ENCODE measurements at places on chromosomes 1 and 21. TPM values are rescaled to one million over a fixed set of nuclear protein-coding genes. Genes with fewer than 3 reads are reported as not detected.
A peak's percentile ranks its signal among the peaks of the same experiment; 100 is the strongest.

- DNase-seq, result no peak
These were observed 9.7 kb downstream of the PLPP3 start for GRCh38 chr1:56569661-56570060.

DNA sequence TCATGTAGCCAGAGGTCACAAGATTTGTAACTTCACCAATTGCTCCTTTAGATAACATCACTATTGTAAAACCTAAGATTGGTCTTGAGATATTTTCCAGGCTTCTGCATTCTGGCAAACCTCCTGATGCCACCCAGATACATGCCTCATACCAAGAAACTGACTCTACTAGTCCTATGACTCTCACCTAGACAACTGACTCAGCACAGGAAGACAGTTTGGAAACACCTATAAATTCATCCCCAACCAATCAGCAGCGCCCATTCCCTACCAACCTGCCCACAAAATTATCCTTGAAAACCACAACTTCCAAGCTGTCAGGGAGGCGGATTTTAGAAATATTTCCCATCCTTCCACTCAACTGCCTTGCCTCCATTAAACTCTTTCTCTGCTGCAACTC lies 2.6 kb downstream of the NME7 start:
- DNase-seq, result no peak

DNA sequence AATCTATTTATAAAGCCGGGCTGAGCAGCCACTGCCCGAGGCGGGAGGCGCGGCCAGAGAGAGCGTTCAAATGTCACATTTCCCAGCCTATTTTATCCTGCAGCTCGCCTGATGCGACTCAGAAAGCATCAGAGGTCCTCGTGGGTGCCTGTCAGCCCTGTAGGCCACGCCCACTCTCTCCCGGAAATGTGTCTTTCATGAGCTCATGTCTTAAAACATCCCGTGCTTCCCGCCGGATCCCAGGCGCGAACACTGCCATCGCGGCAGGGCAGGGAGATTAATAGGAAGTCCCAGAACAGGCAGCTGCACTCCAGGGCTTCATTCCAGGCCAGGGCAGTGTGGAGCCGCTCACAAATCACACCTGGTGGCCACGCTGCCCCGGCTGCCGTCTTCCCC lies 117.5 kb downstream of the PRDM16 start:
- DNase-seq, result peak; percentile 6

GRCh38 chr1:5768014-5768413 lies 224.2 kb downstream of the NPHP4 start:
- DNase-seq, result no peak

DNA sequence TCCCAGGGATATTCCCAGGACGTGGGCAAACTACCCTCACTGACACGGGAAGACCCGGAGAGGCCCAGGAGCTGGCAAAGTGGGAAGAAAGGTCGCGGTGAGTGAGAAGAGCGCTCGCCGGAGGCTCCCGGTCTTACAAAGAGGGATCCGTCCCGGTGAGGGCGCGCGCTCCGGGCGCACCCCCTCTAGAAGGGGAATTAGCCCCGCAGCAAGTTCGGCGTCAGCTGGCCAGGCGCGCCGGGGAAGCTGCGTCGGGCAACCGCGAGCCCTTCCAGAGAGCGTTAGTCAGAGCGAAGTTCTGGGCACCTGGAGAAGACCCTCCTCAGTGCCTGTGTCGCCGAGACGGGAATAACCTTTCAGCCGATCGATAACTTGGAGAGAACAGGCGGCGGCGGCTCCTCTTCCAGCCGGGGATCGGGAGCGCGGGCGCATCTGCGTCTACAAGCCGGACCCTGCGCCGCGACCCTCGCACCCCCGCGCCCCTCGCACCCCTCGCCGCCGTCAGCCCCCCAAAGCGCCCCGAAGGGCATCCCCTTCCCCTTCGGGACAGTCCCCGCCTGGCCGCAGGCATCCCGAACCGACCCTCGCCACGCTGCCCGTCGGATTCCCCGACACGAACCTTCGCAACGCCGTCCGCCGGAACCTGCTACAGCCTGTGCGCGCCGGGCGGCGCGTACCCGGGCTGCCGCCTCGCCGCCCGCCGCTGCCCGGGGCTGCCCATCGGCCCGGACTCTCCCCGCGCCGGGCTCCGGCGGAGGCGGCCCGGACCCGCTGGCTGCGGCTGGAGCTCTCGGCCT lies 485 bp downstream of the SIPA1L2 start:
- DNase-seq, result no peak

DNA sequence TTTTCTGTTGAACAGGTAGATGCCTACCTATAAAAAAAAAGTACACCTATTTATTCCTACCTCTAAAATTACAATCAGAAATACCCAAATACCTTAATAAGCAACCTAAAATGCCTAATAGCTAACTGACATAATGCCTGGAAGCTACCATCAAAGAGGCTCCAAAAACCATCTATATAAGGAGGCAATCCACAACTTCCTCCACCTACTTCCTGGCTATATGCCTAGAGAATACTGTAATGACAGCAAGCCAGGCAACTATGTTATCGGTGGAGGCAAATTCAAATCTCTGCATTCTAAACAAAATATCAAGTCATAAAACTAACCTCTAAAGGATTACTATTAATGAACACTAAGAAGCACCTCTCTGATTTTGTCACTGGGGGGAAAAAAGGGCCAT lies 10.1 kb downstream of the ZNF644 start:
- DNase-seq, result peak; percentile 68

MYBPH gene
- total RNA-seq, result not detected

DIPK1A gene
- 7.5 TPM for total RNA-seq

DNA sequence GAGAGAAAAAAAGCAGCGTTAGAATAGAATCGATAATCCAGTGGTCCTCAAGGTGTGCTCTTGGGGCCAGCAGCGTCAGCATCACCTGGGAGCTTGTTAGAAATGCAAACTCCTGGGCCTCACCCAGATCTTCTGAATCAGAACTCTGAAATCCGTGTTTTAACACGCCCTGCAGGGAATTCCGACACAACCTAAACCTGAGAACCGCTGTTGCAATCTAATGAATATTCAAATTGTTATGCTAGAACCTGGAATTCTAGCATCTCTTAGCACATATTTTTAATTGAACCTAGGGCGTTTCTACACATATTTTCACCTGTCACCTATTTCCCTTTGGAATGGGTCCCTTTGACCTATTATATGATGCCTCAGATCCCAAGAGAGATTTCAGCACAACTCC lies 175.7 kb downstream of the PSMG1 start:
- DNase-seq, result no peak

- no peak for DNase-seq
These were observed 171.7 kb downstream of the KCNJ6 start for GRCh38 chr21:37744551-37744950.

OR2G6 gene
- not detected for total RNA-seq

RNU1-3 gene
- under 0.01 TPM for total RNA-seq

DNA sequence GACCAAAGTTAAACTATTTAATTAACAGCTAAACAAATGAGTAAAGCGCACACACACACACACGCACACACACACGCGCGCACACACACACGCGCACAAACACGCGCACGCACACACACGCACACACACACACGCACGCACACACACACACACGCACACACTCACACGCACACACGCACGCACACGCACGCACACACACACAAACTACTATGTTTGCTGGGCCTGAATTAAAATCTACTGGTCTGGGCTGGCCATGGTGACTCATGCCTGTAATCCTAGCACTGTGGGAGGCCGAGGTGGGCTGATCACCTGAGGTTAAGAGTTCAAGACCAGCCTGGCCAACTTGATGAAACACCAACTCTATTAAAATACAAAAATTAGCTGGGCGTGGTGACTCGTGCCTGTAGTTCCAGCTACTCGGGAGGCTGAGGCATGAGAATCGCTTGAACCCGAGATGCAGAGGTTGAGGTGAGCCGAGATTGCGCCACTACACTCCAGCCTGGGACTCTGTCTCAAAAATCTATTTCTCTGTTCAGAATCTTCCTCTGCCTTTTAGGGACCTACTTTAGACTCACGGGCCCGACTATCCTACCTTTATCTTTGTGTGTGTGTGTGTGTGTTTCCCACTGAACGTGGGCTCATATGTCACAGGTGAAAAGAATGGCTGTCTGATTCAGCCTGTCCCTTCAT lies 37.5 kb upstream of the DNAJC11 start:
- no peak for DNase-seq

DNA sequence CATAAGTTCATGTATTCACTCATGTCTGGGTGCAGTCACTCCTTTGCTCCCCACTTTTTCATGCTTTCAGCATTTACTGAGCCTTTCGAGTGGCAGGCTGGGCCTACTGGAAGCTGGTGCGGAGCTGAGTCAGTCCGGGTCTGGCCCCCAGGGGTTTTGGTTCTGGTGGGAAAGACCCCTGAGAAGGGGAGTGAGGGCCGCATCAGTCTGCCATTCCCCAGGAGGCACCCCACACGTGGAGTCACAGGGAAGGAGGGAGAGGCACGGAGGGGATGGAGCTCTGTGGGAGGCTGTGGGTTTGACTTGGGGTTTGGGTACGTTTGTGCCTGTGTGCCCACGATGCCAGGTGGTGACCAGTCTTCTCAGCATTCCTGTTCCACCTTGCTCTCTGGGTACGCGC lies 87.9 kb downstream of the PTPRU start:
- no peak for DNase-seq

DNA sequence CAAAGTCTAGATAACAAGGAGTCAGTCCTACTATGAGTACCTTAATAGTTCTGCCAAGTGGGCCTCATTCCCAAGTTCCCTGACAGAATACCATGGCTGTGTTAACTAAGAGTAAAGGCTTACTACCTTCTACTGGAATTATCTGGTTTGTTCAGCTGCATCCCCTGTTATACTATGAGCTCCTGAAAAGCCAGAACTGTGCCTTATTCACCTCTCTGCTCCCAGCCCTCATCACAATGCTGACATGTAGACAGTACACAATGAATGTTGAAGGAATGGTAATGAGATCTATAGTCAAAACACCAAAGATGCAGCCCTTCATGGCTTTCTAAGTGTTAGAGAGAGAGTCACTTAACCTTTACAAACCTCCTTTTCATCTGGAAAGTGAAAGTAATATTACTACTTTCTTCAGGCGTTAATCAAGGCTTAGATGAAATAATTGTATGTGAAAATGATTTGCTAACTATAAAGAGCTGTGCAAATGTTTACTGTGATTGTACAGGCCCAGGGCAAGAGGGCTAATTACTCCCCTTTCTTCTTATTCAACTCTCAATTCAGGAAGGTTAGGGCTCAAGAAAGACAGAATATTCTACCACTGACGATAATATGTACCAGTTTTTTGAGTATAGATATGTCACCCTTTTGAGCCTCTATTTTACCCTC lies 70.3 kb upstream of the MROH9 start:
- no peak for DNase-seq

GRCh38 chr1:243354511-243355153 lies 98.8 kb downstream of the SDCCAG8 start:
- DNase-seq, result peak; percentile 21

GRCh38 chr1:153805886-153806719 lies 30.9 kb downstream of the SLC27A3 start:
- no peak for DNase-seq

DNA sequence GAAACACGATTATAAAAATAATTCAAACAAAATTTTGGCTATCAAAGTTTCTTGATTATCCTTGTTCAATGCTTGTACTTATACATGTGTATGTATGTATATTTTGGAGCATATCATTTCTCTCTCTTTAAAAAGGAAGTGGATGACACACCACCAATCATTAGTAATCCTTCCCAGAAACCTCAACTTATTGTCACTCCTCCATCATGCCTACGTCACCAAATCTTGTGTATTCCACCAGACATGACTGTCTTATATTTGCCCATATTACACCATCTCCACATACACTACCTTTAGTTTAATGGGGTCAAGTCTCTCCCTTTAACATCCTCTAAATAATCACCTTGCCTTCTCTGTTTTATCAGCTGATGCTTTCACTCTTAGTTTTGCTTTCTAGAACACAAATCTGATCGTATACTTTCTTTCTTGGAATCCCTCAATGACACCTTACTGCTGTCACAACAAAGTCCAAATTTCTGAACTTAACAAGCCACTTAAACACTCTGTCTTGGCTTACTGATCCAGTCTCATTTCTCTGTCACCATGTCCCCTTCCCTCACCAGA lies 124.0 kb downstream of the BRINP3 start:
- peak; percentile 69 for DNase-seq

MANEAL gene
- 0.28 TPM for total RNA-seq

FAM72C gene
- total RNA-seq, result 0.83 TPM

ALPL gene
- 0.56 TPM for total RNA-seq

GRCh38 chr1:61770131-61770530 lies 27.9 kb downstream of the PATJ start:
- DNase-seq, result no peak

- DNase-seq, result no peak
These were observed 3.9 kb downstream of the CLDN19 start for GRCh38 chr1:42736152-42736551.

DNA sequence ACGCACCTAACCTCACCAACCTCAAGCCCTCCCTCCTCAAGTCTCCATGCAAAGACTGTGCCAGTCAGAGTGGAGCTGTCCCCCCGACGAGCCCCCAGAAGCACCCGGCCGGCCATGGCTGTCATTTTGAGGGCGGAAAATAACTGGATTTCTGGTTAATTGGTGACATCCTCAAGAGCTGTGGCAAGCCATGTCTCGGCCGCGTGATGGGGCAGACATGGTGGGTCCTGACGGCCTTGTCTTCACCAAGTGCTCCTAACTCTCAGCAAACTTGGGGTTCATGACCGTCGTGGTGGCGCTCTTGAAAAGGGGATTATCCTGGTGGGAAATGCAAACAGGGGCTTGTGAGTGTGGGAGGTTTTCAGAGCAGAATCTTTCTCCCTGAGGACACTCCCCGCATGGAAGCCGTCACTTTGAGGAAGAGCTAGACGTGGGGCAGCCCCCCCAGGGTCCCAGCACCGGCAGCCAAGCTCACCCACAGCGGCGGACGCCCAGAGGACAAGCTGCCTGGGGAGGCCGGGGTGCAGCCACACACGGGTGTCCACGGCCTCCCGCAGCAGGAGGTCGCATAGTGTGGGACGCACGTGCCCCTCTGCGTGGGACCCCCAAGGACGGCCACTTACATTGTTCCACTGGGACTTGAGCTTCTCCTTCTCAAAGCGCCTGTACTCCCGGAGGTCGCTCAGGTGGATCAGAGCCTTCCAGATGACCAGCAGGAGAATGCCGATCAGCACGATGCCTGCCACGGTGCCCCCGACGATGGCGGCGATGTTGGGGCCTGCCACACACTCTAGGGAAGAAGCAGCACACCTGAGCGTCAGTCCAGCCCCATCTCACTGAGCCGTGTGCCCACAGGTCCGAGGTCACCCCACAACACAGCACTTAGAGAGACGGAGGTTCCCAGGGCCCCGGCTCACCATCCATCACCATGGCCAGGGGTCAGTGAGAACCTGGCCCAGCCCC lies 12.9 kb upstream of the PTTG1IP start:
- no peak for DNase-seq

DNASE2B gene
- not detected for total RNA-seq
